ENCODE measurements at places on chromosomes 16 and 17.

- DNase-seq, result no peak
Measured at GRCh38 chr17:27804113-27804512, 3.8 kb upstream of the NOS2 start.

- DNase-seq, result no peak
Measured at GRCh38 chr16:21037736-21038135, 112.9 kb downstream of the DNAH3 start.

DNA sequence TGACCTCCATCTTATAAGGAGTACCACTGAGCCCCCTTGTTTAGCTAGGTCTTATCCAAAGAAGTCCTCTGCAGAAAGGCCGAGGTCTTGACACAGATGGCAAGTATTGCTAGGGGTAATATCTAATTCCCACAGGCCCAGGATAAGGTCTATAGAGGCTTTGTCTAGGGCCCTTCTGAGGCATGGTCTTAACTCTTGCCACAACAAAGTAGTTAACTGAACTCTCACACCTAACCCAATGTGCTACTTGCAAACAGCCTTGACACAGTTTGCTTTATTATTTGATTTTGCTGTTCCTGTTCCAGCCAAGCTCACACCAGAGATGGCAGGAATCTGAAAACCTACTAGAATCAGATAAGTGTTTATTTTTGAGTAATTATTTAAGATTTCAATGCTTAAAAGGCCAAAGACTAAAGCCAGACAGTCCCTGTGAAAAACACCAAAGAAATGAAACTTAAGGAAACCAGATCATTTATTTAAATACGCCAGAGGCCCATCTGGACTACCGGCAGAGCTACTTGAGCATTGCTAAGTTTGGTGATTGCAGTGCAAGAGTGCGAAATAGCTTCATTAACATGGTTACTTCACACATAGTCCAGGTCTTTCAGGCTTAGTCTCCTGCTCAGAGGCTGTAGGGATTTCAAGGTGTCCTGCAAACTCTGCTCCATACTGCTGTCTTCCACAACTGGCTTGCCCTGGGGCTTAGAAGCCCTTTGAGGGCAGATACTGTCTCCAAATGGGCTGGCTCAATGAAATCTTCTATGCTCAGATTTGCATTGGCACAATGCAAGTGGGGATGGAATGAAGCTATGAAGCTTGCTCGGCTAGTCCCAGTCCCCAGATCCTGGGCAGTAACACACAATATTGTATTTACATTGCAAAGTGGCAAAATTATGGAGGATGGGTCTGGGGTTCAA is 28.5 kb upstream of the SUPT4H1 start:
- no peak for DNase-seq

DNA sequence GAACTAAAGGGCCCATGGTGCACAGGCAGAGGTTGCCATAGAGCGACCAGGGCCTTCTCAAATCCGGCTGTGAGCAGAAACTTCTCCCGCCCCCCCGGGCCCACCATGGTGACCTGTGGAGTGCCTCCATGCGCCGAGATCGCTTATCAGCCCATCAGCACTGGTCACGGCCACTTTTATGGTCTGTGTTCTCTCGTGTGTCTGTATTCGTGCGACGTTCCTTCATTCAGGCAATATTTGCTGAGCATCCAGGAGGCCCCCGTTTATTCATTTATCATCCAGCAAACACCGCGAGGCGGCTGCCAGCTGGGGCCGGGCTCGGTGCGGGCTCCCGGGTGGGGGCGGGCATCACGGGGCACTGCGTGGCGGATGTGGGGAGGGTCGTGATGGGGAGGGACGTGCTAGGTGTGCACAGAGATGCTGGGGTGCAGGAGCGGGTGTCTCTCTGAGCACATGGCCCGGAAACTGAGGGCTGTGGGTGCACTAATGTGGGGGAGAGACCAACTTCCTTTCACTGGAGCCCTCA is 88.0 kb upstream of the CBX4 start:
- DNase-seq, result peak; percentile 17

DNA sequence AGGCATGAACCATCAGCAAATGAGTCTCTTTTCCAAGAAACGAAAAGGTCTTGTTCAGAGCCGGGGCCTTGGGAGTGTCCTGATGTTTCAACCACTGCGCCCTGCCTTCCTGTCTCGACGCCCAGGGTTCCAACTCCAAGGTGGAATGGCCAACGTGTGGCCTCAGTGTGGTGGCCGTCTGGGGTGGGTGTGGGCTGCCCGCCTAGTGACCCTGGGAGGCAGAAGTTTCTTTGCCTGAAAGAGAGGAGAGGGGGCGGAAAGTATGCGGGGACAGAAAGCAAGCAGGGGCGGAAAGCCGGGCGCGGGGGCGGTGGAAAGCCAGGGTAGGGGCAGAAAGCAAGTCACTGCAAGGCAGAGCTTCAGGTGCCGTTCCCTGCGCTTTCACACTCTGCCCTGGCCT is 4.1 kb downstream of the MSRB1 start:
- no peak for DNase-seq

DNA sequence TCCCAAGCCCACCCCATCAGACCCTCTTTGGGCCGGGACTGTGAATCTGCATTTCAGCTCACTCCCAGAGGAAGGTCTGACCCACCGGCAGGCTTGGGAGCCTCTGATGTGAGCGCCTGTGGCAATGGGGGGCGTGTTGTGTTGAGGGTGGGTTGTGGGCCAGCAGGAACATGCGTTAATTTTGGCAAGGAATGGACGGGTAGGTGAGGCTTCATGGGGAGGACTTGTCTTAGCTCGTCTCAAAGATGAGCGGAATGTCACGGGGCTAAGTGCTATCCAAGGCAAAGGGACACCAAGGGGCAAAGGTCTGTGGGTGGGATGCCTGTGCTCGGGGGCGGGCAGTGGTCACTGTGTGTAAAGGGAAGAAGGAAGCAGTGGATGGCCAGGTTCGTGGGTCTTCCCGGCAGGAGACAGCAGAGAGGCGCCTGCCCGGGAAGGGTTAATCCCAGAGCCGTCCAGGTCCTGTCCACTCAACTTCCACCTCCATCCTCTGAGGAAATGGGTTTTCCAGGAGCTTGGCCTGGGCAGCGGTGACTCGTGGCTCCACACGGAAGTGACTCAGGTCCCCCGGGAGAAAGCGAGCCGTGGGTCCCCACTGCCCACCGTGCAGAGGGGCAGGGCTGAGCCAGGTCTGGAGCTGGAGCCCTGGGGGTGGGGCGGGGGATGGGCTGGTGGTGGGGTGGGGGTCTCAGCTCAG is 17.4 kb downstream of the ADGRG1 start:
- no peak for DNase-seq

DNA sequence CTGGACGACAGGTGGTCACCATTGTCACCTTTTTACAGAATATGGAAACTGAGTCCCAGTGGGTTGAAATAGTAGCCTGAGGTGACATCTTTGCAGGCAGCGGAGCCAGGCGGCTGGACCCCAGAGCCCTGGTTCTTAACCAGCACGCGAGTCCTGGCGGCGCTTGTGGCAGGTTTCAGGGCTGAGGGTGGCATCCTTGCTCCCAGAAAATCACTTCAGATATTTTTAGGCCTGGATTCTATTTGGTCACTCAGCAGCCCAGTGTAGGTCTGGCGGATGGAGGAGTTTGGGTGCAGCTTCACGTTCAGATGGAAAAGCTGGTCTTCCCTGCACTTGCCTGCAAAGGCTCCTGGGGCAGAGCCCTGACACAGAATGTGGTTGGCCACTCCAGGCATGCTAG is 354.0 kb downstream of the SNX29 start:
- DNase-seq, result no peak

GRCh38 chr16:87604634-87605111 is 2.4 kb downstream of the JPH3 start:
- no peak for DNase-seq
